Breast epithelium (tissue), 4 donors: ENCODE measurements at places on chromosomes 11 and 22. TPM values are rescaled to one million over a fixed set of nuclear protein-coding genes. Genes with fewer than 3 reads are reported as not detected.
A peak's percentile ranks its signal among the peaks of the same experiment; 100 is the strongest.

GRCh38 chr22:26665813-26666231 lies 8.4 kb downstream of the MIAT start:
- no peak for DNase-seq

GRCh38 chr11:100794446-100794845 lies 107.4 kb downstream of the ARHGAP42 start:
- DNase-seq, result no peak

GRCh38 chr22:30802202-30803166 lies 107.8 kb downstream of the OSBP2 start:
- peak; percentile 77 for DNase-seq

GPR83 gene
- total RNA-seq, result 0.15 TPM

DNA sequence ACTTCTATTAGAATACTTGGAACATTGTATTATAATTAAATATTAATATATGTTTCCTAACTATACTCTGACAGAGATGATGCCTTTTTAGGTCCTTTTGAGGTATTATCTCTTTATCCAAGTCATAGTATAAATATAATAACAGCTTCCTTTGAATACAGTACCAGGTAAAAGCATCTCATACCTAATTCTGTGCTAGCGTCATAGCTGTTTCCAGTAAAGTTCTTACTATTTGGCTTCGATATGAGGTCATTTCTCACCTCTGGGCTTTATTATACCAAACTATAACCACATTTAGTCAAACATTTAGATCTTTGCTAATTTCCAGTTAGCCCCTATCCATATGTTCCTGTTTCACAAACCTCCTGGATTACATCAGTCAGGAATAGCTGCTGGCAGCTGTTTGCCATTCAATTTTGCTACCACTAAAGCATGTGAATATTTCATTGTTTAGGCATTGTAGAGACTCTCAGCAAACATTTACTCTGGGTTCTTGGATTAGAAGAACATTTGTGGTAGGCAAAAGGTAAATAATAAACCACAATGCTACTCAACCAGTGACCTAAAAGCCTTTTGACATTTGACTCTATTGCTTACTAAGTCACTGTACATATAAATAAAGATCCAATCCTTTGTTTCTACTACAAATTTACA lies 255.1 kb downstream of the TTC28 start:
- no peak for DNase-seq

DNA sequence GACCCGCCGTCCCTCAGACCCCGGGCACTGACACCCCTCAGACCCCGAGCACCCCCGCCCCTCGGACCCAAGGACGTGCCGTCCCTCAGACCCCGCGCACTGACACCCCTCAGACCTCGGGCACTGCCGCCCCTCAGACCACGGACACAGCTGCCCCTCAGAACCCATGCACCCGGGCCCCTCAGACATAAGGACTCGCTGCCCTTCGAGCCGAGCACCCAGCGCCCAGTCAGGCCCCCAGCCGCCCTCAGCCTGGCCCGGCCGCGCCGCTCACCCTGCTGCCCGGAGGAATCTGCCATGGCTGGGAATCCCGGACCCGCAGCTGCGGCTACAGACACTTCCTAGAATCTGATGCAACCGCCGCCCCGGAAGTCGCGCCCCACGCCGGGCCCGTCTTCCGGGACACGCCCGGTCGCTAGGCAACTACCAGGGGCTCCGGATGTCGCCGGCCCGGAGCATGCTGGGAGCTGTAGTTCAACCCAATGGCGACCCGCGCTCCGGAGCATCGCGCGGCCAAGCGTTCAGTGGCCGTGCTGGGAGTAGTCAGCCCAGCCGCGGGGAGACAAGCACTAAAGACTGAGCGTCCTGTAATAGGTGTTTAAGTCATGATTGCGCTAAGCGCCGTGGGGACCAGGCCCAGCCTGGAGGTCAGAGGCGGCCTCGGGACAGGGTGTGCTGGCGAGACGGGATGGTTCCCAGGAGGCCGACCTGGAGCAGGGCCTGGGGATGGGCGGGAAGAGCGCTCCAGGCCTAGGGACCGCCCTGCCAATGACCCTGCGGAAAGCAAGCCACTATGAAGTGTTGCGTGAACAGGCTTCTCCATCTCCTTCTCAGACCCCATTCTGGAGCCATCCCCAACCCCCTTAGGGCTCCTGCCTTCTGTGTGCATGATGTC lies at the start of gene CARS1:
Gene CARS1, minus strand, starts transcription at position 355 of the 895 bp plus-strand sequence. Its CDS starts 56 bp downstream, at position 299.
- peak; percentile 94 for DNase-seq

GRCh38 chr11:63869171-63869591 lies 30.3 kb downstream of the MARK2 start:
- DNase-seq, result no peak

- DNase-seq, result no peak
Measured at GRCh38 chr11:108916935-108917334, 252.1 kb downstream of the DDX10 start.

DNA sequence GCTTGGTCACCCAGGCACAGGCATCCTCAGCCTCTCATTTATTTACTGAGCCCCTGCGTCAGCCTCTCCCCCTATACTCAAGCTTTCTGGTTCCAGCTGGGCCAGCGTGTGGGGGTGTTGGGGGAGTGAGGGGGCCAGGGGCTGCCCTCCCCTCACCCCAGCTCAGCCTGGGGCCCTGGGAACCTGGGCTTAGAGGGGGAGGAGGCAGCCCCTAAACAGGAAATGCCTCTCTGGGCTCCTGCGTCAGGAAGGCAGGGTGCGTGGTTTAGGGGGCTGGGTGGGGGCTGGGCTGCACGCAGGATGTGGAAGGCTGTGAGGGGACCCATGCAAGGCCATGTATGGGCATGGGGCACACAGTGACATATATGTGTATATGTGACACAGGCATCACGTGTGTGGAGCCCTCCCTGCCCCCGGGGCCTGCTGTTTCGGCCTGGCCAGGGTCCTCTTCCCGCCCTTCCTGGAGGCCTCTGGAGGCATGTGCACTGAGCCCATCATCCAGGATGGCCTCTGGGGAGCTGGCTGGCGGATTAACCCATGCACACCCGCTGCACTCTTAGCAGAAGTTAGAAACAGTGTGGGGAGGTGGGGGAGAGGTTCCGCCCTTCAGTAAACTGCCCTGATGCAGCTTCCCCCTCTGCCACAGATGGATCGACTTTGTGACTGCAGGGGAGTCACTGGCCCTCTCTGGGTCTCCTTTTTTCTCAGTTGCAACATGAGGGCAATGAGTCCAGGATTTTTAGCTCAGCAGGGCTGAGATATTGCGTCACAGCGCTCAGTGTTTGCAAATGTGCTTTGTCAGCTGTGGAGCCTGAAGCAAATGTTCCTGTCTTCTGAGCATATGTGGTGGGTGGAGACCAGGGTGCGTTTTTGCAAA lies 1.1 kb upstream of the CD248 start:
- no peak for DNase-seq

DNA sequence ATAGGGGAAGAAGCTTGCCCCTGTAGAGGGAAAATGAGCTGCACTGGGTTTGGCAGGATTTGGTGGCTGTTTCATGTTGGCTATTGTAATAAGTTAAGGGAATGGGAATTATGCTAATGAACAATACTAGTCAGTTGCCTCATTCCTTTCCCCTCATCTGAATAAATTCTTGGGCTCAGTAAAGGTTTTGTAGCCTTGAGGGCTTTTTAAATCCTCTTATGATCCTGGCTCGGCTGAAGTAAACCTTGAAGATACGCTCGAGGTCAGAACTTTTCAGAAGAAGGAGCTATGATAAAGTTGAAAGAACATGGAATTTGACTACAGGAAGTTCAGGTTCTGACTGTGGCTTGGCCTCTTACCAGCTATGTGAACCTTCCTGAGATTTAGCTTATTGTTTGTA lies 448.7 kb downstream of the RAB38 start:
- DNase-seq, result no peak

DNA sequence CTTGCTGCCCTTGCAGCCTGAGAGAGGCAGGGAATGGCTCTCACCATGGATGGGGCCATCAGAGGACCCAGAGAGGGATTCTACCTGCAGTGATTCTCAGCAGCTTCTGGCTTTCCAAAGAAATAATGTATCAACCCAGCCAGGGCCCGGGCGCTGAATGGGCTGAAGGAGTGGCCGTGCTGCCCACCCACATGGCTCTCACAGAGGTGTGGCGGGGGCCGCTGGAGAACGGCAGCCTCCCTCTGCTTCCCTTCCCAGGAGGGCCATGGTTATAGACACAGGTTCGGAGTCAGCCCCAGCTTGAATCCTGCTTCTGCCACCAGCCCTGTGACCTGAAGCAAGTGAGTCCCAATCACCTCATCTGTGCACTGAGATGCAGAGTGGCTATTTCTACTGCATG lies 82.7 kb downstream of the THAP12 start:
- no peak for DNase-seq

ENTHD1 gene
- total RNA-seq, result not detected

AIFM3 gene
- 1.6 TPM for total RNA-seq

DNA sequence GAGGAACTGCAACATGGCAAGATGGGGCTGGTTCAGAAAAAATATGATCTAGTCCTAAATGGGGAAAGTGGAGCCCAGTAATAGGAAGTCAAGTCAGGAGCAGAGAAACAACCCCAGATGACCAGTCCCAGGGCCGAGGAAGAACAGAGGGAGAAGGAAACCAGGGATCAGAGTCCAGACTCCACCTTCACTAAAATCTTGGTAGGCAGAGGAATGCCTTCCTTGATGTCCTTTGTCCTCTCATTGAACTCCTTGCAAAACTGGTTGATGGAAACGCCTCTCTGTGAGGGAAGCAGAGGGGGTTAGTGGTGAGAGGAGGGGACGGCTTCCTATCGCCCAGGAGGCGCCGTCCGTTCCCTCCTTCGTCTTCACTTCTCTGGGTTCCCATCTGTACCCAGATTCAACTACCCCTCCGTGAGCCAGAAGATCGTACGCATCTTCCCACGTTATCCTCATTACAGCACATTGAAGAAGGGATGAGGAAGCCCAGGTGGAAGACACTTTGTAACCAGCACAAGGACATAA lies 607 bp downstream of the MRPL11 start:
- no peak for DNase-seq

KRTAP5-7 gene
- total RNA-seq, result not detected
